ENCODE measurements at places on chromosomes 1 and 21.
A peak's percentile ranks its signal among the peaks of the same experiment; 100 is the strongest.

- DNase-seq: no peak
These were observed 52.0 kb upstream of the TACSTD2 start for GRCh38 chr1:58629031-58629462.

GRCh38 chr21:15947677-15948076 lies 217.9 kb downstream of the USP25 start:
- DNase-seq: no peak

DNA sequence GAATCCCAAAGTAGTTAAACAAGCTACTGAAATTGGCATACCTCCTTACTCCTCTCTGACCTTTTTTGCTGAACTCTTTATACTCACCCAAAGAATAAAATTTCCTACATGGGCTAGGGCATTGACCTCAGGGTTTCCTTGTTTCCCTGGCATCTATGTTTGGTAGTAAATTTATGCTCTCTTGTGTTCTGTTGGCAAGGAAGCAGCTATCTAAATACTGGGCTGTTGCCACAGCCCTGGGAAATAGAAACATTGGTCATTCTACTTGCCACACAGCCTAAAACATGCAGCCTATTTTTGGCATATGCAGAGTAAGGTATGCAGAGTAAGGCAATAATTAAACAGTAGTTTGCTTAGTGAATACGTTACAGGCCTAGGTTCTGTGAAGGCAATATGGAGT lies 351.4 kb downstream of the HLX start:
- peak; percentile 80 for DNase-seq

DNA sequence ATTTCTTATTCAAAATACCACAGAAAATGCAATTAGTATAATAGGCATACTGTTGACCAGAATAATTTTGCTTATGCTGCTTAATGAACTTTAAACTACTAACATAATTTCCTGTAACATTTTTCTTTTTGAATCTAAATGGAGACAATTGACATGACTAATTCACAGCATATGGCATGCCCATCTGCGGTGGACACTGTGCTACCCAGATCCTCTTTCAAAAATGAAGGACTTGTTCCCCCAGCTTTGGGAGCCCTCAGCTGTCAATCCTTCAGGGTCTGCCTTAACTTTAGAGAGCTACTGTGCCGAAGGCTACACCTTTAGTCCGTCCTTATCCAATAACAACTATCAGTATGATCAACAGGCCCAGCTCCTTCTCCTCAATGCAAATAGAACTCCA lies 789.0 kb downstream of the PLA2G4A start:
- no peak for DNase-seq

- no peak for DNase-seq
These were observed 58.5 kb downstream of the TENT5C start for GRCh38 chr1:117664314-117664713.

DNA sequence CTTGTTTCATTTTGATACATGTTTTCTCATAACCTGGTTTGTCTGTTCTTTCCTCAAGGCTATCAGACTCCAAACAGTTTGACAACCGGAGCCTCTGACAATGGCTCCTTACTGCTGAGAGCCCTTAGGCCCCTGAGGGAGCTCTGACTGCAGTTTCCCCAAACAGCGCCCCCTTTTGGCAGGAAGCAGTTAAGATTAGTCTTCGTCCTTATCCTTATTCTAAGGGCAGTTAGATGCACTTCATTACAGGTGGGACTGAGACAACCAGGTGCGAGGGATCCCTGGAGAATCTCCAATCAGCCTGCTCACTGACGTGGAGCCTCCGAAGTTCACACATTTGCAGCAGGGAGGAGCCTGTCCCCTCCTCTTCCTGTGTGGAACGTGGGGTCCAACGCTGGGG lies 393.1 kb downstream of the BRINP3 start:
- DNase-seq: no peak

- no peak for DNase-seq
These were observed 7.8 kb upstream of the AHCYL1 start for GRCh38 chr1:109976762-109977161.

DNA sequence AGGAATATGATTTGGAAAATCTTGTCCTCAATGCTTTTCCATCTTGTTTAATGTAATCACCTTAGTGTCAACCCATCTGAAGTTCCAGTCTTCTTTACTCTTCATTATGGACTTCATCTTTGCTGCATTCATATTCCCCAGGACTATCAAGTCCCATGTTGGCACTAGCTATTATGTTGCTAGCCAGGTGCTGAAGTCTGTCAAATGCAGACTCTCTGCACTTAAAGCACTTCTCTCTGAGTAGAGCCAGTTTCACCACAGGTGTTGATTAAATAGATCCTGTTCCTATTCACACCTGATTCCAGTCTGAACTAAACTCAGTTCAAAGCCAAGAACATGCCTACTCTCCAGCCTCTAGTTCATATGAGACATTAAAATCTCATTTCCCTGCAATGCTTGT lies 75.0 kb upstream of the PKN2 start:
- DNase-seq: peak; percentile 42

DNA sequence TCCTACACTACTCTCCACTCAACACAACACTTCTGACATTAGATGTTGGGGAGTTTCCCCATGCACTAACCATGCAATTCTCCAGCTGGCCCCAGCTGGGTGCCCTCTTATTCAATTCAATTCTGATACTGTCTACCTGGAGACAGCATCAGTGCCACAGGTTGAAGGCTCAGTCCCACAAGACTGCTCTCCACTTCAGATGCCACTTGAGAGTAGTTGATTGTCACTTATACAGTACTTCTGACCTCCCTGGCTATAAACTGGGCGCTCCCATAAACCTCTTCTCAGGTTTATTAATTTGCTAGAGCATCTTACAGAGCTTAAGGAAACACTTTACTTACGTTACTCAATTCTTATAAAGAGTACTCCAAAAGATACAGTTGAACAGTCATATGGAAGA lies 442.3 kb downstream of the LRRIQ3 start:
- no peak for DNase-seq

DNA sequence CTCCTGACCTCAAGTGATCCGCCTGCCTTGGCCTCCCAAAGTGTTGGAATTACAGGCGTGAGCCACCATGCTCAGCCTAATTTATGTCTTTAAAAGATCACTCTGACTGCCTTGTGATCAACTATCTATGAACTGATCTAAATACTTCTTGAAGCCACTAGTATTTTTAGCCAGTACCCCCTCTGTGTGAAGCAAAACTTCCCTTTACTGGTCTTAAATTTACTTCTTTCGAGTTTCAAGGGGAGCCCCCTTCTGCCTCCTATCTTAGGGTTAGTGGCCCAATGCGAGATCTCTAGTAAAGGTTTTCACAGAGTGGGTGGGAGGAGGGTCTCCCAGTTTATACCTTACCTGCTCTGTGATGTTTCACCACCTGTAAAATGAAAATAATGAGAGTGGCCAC lies 66.1 kb upstream of the RPL11 start:
- DNase-seq: no peak

DNA sequence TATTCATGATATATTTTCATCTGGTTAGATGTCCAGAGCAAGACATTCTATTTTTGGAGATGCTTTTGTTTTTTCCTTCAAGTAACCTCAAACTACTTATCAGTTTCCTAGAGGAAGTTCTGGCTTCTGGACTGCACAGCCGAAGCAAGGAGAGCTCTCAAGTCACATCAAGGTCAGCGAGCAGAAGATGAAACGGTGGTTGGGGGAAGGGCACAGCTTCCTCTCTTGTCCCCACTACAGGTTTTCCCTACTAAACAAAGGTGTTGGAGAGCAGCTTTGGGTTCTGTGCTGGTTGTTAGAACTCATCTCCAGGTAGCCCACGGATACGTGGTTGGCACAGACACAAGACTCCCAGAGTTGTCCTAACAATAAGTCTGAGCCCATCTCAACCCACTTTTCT lies 5.1 kb upstream of the PLEKHO1 start:
- no peak for DNase-seq

DNA sequence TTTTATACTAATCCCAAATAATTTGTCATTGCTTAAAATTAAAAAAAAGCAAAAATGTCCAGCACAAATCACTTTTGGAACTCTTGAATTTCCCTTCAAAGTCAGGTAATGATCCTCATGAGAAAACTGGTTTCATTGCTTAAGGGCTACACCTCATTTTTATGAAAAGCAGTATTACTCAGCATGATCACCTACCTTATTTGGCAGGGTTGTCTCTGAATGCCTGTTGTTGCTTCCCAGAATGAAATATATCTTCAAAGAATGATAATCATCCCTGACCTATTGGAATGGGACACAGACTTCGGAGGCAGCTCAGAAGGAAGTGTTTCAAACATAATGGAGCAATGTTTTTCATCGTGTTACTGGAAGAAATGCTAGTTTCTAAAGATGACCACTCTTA lies 29.7 kb downstream of the C1orf21 start:
- no peak for DNase-seq

DNA sequence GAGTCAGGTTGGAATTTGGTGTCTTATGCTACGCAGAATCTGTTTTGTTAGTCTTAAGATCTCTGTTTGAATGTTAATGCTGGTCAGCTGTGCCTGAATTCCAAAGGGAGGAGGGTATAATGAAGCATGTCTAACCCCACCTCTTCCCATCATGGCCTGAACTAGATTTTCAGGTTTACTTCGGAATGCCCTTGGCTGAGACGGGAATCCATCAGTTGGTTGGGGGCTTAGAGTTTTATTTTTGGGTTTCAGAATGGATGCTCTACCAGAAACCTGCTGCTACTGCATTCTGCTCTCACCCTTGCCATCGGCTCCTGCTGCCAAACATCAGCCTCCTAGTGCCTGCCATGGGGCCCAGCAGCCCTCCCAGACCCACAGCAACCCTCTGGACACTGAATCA lies 24.1 kb upstream of the ETV3 start:
- DNase-seq: no peak

GRCh38 chr1:42740851-42741580 lies 980 bp upstream of the CLDN19 start:
- DNase-seq: no peak

GRCh38 chr1:17168091-17168876 lies 36.6 kb upstream of the PADI1 start:
- peak; percentile 8 for DNase-seq

GRCh38 chr1:52032785-52033131 lies 852 bp downstream of the KTI12 start:
- peak; percentile 22 for DNase-seq

- no peak for DNase-seq
These were observed 54.1 kb upstream of the TRIM67 start for GRCh38 chr1:231107600-231108326.

DNA sequence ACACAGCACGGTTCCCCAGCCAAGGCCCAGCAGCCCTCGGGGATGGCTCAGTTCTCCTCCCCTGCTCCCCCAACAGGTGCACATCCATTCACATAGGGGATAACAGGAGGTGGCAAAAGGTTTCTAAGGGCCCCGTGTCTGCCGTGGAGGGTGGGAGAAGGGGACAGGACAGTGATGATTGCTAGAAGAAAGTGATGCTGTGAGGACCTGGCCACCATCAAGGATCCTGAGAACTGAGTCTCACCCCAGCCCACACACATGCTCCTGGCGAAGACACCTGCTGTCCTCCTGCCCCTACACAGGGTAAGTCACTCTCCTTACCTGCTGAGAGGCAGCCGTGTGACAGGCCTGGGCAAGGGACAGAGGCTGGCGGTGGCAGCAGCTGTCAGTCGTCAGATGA lies 54.5 kb downstream of the GNG4 start:
- no peak for DNase-seq

DNA sequence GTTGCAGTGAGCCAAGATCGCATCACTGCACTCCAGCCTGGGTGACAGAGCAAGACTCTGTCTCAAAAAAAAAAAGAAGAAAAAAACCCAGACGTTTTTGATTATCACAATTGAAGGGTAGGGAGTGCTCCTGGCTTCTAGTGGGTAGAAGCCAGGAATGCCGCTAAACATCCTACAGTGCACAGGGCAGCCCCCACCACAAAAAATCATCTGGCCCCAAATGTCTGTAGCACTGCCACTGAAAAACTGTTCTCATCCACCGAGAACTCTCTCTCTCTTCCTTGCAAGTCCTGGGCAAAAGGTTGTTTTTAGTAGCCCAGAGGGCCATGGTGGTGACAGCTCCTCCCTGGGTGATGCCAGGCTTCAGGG lies 35.6 kb upstream of the GPR157 start:
- DNase-seq: no peak

- no peak for DNase-seq
These were observed 38.0 kb downstream of the PTPN14 start for GRCh38 chr1:214513394-214513793.

DNA sequence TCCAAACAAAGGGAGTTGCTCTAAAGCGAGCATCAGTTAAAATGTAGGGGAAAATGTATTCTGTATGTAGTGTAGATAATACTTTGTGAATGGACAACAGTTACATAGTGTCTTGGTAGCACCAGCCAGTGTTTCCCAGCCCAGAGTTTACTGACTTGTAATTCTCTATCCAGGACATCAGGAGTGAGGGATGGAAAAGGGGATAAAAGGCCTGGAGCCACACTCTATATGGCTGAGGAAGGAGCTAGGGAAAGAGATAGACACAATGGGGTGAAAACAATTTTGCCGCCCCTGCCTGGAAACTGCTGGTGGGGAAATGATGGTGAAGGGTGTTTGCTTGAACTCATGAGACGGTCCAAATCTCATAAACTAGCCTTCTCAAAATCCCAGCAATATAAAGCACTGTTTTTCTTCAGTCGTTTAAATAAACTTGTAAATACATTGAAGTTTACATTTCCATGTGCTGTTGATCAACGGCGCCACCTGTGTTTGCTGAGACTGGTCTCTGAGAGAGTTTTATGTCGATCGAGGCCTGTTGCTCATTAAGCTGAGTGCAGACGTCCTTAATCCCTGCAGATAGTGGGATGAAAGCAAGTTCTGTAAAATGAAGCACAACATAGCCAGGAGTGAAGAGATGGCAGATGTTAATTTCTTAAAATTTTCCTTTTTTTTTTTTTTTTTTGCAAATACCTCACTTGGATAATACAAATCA lies 27.9 kb upstream of the AGO1 start:
- peak; percentile 16 for DNase-seq

- DNase-seq: no peak
These were observed 294.1 kb upstream of the KAZN start for GRCh38 chr1:14304381-14304865.

DNA sequence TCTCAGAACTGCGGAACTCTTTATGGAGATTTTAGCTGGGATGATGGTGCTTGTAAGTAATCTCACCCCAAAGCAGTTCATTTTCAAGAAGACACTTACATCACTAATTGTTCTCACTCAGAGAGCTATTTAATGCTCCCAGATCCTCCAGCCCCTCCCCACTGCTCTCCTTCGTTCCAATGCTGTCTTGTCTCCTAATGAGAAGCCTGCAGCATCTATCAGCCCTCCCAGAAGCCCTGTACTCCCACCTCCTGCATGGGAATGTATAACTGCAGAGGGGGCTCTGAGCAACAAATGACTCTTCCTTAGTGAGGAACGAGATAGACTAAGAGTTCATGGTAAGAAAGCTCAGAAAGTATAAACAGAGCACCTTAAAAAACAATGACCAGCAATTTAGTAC lies 377.4 kb upstream of the RUNX1 start:
- DNase-seq: no peak

- no peak for DNase-seq
These were observed 82.9 kb upstream of the CACYBP start for GRCh38 chr1:174916846-174917245.

DNA sequence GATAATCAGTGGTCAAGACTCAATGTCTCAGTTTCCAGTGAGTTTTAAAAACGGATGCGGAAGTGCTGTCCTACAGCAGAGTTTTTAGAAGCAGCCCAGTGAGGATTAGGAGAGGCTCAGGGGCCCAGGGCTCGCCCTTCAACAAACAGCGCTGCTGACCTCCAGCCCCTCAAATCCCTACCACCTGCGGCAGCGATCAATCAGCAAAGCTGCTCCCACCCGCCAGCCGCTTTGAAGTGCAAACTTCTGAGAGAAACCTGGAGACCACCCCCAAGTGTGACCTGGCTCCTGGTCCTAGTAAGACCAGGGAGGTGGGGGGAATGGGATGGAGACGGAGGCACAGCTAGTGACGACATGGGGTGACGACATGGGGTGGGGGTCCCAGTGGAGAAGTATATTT lies 14.4 kb downstream of the ZBTB17 start:
- no peak for DNase-seq

- no peak for DNase-seq
These were observed 21.7 kb upstream of the S100A2 start for GRCh38 chr1:153587314-153587713.

Data from NCI-H2081 (cell line).